Midbrain (tissue), 1 donor: ENCODE measurements at places on chromosomes 12 and 14.
A peak's percentile ranks its signal among the peaks of the same experiment; 100 is the strongest.

DNA sequence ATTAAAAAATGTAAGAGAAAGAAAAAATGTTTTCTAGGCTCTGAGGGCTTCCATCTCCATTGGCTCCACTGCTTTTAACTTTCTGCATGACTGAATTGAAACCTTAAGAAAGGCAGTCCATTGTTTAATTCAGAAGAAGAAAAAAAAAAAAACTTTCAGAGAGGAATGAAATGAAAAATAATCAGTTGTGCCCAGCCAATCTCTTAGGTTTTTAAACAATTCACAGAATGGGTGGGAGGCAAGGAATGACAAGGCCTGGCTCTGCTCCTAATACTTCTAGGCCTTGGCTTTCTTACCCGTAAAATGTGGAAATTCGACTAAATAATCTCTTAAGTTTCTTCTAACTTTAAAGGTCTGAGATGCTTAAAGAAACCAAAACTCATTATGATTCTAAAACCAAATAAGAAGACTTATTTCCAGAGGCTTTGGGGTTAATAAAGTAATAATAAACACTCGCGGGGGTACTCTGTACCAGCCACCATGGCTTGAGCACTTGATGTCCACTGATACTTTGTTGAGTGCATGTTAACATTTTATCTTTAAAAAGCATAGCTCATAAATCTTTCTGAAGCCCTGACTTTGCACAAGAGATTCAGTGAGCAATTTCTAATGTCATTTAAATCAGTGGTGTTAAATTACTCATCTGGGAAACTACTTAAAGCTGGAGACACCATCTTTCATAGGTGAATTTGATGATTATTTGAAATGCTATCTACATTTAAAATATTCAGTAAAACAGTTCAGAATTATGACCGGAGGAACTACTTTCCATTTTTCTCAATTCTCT lies 49.6 kb downstream of the STON2 start:
- peak; percentile 18 for DNase-seq

DNA sequence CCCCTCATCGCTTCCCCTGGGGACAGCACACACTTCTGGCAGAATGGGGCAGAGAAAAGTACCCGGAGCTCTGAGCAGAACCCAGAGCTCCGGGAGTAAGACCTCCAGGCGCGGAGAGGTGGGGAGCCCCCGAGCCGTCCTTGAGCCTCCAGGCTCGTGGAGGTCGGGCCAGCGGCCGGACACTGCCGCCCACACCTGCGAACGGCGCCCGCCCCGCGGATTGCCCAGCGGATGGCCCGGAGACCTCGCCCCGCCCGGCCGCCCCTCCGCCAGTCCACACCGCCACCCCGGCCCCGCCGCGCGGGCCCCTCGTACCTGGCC lies 344 bp downstream of the SPTLC2 start:
- DNase-seq, result no peak

GRCh38 chr12:124479680-124480468 lies 87.5 kb downstream of the NCOR2 start:
- no peak for DNase-seq

GRCh38 chr14:74859757-74860552 lies 16.0 kb downstream of the PROX2 start:
- no peak for DNase-seq

GRCh38 chr12:53726341-53726740 lies 911 bp downstream of the CALCOCO1 start:
- no peak for DNase-seq

DNA sequence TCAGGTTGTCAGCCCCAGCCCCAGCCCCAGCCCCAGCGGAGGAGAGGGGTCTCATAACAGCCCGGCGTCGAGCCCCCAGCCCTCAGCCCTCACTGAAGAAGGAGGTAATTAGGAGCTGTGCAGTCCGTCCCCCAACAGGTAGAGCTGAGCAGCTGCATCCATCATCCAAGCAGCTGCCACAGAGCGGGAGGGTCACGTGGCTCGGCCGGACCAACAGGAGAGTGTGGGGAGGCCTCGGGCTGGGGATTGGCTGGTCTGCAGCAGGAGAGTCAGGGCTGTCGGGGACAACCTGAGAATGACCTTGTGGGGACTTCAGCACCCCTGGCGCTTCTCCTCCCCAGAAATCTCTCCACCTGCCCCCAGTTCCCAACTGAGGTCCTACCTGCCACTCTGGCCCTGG lies 29.6 kb downstream of the SMUG1 start:
- DNase-seq, result no peak

- DNase-seq, result no peak
Observed at GRCh38 chr14:92718664-92719063, 29.8 kb downstream of the LGMN start.

GRCh38 chr12:17818931-17819330 lies 271.1 kb downstream of the RERGL start:
- DNase-seq, result no peak

DNA sequence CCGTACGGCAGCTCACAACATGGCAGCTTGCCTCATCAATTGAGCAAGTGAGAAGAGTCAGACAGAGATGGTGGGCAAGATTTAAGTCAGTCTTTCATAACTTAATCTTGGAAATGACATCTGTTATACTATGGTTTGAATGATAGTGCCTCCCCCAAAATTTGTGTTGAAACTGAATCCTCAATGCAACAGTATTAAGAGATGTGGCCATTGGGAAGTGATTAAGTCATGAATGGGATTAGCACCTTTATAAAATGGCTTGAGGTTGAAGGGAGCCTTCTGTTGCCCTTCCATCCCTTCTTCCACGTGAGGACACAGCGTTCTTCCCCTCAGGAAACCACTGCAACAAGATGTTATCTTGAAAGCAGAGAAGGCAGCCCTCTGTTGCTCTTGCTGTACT lies 124.2 kb downstream of the C12orf75 start:
- no peak for DNase-seq

DNA sequence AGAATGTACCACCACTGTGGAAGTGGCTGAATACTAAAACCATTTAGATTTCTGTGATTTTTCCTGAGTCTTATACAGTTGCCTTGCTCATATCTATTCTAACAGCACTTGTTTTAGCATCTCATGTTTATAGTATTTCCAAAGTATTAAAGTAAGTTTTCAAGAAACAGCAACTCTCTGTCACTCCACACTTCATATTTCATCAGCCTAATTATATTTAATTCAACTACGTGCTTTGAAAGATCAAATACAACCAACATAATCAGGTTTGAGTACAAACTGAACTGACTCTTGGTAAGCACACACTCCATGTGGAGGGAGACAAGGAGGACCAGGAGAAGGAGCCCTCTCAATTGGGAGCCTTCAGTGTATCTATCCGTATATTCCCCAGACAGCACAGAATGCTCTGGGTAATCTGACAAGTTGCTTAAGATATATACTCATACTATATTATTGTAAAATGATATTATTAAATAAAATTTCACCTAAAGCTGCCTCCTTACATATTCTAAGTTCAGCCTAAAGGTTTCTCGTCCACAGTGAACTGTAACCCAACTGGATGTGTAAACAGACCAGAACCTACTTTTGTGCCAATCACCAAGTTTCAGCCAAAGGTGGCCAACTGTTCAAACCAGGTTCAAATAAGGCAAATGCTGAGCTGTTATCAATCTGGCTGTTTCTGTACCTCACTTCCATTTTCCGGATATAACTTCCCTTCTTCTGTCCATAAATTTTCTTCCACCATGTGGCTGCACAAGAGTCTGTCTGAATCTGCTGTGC lies 105.0 kb upstream of the RASSF8 start:
- no peak for DNase-seq

DNA sequence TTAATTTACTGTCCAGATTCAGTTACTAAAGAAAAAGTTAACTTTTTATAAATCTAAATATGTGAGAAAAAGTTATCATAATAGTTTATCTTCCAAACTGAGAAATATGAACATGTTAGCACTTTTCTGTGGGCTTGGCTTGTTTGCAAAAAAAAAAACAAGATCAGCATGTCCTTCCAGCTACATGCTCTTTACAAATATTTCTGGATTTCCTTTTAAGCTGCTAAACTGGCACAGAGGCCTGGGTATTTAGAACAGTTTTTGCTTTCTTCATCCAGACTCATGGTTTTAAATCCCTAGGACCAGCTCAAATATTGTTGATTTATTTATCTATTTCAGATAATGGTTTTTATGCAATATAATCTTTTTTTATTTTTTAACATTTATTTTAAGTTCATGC lies 1444.5 kb upstream of the FLRT2 start:
- DNase-seq, result no peak

- no peak for DNase-seq
Observed at GRCh38 chr12:3543826-3544225, 52.8 kb downstream of the PRMT8 start.

DNA sequence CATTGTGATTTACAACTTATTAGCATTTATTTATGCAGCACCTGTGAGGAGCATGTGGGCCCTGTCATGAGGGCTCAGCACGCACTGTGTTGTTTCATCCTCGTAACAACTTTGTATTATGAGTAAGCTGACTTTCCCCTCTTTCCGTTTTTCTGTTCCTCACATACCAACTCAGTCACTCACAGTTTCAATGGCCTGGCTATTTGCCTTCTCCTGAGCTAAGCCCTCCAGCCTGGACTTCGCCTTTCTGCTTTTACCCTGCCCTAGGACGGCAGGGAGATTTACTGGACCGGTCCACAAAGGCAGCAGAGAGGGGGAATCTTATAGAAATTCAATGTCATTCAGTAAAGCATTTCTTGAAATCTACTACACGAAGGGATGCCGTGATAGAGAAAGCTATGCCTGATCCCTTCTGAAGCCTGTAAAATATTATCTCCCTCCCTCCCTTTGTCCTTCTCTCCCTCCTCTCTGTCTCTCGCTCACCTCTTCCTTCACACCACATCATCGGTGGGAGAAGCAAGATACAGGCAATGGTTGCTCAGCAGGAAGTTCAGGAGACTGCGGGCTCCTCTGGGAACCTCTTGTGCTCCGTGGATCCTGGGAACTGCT lies 219.2 kb upstream of the TBX3 start:
- DNase-seq, result no peak

GRCh38 chr12:28024231-28024995 lies 51.9 kb upstream of the PTHLH start:
- DNase-seq, result no peak

DNA sequence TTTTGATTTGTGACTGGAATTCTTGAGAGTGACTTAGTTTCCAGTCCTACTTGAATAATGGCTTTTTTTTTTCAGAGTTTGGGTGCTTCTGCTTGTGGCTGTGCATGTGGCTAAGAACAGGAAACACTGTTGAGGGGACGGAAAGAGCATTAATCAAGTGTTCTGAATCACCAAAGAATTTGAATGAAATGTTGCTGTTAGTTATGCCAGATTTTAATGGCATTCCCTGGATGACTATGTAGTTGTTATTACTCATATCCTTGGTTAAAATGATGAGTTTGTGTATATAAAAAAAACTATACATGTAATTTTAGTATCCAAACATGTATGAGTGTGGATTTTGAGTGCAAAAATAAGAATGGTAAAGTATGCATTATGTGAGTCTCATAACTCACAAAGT lies 347.9 kb downstream of the BCAT1 start:
- no peak for DNase-seq

- DNase-seq, result no peak
Observed at GRCh38 chr12:75977952-75978671, 53.5 kb downstream of the PHLDA1 start.

DNA sequence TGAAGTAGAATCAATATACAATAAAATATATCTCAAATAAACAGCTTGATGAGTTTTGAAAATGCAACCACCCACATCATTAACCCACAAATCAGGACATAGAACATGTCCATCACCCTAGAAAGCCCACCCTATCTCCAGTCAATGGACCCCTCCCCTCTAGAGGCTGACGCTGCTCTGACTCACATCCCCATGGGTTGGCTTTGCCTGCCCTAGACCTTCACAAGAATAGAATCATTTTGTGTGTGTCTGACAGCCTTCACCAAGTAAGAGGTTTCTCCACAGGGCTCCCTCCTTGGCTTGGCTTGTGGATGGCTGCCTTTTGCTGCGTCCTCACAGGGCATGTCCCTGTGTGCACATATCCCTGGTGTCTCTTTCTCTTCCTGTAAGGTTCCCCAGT lies 250.2 kb upstream of the RTL1 start:
- no peak for DNase-seq

DNA sequence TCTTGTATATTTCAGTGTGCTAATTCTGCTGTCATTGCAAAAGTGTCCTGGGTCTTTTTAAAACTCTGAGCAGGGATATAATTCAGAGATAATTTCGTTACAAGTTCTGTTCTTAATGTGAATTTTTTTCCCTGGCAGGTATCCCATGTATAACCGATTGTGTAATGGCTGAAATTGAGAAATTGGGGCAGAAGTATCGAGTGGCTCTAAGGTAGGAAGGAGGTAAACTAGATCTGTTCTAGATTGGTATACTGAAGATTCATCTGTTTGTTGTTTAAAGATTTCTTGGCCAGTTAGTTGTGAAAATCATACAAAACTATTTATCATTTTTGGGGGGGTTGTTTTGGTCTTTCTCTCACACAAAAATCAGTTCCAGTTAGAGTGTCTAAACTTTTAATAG lies 10.2 kb downstream of the FCF1 start:
- no peak for DNase-seq

DNA sequence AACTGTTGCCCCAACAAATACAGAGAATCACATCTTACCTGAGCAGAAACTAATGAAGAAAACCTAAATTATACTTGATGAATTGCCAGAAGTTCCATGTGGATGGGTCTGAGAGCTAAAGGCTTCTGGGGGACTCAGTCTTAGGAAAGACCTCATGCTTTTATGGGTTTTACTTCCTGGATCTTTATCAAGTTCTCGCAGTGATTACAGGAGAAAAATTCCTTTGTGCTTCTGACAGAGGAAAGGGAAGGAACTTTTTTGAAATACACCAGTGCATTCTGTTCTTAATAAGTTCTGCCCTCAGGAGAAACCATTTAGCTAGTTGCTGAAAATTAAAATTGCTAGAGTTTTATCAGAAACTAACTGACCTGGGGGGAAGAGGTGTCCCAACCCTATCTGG lies 203.9 kb upstream of the KITLG start:
- DNase-seq, result no peak

DNA sequence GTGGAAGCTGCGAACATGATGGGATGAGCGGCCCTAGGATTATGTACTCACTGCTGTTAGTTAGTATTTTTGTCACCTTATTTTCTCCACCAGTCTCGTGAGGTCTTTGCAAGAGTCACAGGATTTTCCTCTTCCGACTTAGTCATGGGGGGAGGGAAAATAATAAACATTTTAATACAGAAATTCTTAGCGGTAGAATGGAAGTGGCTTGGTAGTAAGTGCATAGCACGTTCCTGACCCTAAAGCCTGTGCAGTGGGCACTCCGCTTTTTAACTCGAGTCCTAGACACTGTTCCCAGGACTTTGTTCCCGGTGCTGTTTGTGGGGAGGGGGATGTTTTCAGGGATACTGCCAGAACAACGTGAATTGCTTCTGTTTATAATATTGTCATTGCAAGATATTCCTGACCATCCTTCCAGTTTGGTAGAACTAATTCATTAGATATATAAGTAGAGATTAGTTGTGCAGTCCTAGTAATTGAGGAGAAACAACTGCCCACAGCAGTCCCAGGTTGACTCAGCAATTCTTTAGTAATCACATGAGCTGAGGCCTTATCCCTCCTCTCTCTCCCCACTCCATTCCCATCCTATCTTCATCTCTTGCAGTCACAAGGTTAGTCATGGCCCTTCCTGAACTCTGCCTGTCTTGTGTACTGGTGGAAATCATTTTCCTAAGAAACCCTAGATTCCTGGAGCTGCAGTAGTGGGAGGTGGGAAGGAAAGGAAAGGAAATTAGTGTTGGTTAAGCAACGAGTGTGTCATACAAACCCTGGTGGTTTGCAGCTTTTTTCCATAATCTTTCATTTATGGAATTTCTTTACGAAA lies 799 bp downstream of the SLC38A6 start:
- no peak for DNase-seq
